ENCODE measurements at places on chromosomes 7 and 10.

DNA sequence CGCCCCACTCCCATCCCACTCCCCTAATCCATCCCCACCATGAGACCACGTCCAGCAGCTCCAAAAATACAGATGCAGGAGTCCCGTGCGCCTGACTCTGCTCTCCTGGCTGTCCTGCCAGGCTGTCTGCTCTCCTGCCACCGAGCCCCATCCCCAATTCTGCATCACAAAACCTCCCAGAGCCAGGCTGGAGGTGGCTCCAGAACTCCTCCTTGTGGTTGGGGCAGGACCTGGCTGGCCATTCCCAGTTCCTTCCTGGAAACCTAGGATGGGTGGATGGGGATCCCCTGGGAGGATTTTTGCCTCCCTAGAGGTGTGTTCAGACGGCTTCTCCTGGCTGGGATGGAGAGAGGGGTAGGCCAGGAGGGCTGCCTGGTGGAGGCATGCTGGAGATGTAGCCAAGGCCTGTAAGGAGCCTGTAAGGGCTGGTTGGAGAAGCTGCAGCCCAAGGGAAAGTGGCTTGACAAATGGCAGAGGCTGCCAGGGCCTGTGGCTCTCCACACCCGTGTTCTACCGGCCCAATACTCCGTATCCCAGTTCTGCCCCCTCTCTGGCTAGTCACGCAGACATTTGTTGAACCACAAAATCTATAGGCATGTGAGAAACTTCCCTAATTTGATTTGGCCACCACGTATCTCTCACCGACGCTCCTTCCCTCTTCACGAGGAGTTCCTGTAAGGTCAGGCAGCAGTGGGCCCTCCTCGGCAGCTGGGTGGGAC lies 99.3 kb downstream of the ARHGAP22 start:
- no peak for DNase-seq

DNA sequence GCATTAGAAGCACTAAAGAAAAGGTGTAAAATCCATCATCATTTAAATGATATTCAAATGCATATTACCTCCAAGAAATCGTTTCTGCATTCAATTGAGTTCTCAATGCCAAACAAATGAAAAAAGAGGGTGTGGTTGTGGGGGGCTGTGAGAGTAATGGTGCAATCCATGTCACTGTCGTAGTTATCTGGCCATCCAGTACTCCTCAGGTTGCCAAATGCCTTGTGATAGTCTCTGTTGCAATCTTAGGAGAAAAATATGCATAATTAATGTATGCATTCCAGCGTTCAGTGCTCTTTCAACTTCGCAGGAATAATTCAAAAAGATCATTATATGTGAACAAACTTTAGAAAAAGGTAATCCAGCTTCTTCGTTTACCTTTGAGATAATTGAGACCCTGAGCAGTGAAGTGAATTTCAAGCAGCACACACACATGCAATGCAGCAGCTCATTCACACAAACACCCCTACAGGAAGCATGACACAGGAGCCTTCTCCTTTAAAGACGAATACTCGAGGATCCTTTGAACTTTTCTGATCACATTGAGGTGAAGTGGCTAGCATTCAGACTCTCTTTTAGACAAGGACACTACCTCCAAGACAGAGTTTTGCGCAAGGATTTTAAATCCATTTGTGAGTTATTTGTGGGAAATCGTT lies 73.4 kb downstream of the OR13A1 start:
- no peak for DNase-seq

- no peak for DNase-seq
These were observed 646.0 kb downstream of the KCNMA1 start for GRCh38 chr10:76991621-76992020.

GRCh38 chr10:4399556-4399955 lies 426.5 kb upstream of the AKR1E2 start:
- DNase-seq: no peak

DNA sequence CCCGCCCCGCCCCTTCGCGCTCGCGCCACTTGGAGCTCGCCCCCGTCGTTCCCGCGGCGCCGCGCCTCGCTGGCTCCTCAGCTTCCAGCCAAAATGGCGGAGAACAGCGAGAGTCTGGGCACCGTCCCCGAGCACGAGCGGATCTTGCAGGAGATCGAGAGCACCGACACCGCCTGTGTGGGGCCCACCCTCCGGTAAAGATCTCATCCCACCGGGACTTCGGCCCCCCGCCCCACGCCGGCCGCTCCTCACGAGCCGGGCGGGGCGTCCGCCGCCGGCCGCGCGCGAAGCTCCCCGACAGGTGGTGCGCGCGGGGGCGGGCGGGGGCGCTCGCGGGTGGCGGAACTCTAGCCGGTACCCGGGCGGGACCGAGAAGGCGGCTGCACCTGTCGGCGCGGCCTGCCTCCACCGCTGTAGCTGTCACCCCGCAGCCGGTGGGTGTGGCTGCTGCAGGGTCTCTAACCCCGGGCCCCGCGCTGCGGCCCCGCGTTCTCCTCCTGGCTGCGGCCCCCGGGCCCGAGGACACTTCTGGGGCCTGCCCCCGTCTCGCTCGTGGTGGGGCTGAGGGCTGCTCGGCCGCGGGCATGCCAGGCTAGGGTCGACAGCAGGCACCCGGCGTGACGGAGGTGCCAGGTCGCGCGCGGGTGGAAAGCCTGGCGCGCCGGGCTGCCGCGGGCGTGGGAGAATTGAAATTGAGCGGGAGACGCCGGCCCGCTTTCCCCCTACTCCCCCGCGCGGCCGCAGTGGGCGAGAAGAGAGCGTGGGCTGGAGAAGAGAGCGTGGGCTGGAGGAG lies at the start of gene EXOC6:
TSS of gene EXOC6 (plus strand) at position 80 of the 793 bp plus-strand sequence. CDS start at position 94, 14 bp downstream.
- DNase-seq: peak; percentile 76

DNA sequence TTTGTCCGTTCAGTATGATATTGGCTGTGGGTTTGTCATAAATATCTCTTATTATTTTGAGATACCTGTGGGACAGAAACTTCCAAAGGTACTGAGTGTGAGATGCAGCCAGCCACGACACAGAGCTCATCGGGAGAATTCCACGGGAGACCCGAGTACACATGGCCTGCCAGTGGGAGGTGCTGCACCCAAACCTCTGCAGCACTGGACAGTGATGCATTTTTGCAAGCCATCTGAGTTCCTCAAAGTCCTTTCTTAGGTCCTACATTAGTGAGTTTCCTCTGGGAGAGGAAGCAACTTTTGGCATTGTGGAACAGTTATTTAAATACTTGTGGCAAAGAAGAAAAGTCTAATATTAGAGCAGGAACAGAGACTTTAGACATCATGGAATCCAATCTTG lies 77.5 kb downstream of the ARID5B start:
- no peak for DNase-seq

DNA sequence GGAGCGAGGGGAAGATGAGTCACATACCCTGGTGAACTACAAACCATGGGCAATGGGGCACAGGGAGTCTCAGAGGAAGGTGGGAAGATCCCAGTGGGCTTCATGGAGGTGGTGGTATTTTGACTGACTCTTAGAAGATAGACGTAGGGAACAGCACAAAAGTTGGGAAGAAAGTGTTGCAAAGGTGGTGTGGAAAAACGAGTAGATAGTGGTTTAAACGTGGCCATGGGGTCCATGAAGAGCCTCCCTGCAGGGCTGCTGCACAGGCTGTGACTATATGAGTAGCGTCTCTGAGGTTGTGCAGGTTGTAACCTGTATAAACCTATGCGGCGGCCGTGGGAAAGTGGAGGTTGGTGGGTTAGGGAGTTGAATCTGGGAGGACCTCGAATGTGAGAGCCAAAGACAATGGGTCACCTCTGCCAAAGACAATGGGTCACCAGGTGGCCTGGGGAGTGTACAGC lies 13.8 kb downstream of the LZTS2 start:
- DNase-seq: no peak

- no peak for DNase-seq
These were observed 22.2 kb downstream of the PSPH start for GRCh38 chr7:56028942-56029630.

DNA sequence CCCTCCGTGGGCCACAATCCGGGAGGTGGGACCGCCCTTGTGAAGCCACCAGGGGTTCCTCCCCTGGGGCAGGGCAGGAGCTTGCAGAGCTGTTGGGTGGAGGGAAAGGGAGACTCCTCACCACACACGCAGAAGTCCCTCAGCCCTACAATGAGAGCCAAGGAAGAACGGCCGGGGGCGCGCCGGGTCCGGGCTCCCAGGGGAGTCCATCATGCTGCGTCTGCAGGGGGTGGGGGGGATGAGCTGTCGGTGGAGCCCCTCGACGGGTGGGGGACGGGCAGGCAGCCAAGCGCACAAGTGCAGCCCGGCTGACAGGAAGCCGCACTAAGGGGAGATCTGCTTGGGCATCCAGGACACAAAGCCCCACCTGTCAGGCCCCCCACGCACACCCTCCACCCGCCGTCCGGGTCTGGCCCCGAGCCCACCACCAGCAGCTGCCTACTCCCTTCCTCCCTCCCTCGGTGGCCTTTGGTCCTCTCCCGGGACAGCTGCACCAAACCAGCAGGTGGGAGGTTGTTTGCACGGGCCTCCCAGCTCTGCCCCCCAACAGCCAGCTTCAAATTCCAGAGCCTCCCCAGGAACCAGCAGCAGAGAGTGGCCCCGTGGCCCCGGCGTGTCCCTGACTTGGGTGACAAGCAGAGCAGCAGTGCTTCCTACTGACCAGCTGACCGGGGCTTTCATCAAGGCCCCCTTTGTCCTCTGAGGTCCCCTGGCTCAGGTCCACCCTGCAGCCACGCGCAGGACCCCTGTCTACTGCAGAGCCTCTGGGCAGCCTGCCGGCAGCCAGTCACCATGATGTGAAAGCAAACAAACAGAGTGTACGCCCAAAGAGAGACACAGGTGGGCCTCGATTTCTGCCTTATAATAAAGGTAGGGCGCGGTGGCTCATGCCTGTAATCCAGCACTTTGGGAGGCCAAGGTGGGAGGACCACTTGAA lies 50.3 kb downstream of the HIP1 start:
- no peak for DNase-seq

DNA sequence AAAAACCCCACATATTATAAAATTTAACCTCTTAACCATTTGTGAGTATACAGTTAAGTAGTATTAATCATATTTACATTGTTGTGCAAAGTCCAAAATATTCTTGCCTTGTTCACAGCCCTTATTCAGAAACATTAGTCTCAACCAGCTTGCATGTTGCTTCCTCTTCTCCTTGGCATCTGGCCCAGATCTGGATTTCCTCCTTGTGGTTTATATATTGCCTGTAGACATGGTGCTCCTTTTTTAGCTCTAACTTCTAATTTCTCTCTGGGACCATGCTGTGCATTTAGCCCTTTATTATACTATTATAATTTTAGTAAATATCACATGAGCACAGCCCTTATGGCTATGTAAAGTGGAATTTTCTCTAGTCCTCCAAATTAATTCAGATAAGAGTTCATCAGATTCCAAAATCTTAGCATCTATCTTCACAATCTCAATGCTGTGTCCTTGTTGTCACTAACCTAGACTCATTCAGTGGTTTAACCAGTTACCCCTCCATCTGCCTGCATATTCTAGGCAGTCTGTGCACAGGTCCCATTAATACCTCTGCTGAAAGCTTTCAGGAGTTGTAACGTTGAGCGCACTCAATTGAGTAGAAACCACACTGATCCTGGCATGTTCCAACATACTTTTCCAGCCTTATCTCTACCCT lies 7.9 kb downstream of the CPED1 start:
- DNase-seq: no peak

DNA sequence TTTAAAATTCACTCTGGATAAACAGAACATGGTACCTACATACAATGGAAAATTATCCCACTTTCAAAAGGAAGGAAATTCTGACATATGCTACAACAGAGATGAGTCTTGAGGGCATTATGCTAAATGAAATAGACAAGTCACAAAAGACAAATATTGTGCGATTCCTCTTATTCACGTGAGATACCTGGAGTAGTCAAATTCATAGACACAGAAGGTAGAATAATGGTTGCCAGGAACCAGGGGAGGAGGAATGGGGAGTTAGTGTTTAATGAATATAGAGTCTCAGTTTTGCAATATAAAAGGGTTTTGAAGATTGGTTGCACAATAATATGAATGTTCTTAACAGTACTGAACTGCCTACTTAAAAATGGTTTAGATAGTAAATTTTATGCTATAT lies 69.8 kb upstream of the WAC start:
- no peak for DNase-seq

GRCh38 chr10:7260912-7261311 lies 149.9 kb downstream of the SFMBT2 start:
- DNase-seq: no peak

- no peak for DNase-seq
These were observed 15.8 kb downstream of the CNPY1 start for GRCh38 chr7:155530601-155531000.

GRCh38 chr7:55441774-55442522 lies 76.8 kb downstream of the LANCL2 start:
- no peak for DNase-seq

GRCh38 chr10:110861930-110862649 lies 9.6 kb upstream of the PDCD4 start:
- DNase-seq: no peak

- DNase-seq: no peak
These were observed 70.4 kb upstream of the ITPRID1 start for GRCh38 chr7:31443457-31443856.

DNA sequence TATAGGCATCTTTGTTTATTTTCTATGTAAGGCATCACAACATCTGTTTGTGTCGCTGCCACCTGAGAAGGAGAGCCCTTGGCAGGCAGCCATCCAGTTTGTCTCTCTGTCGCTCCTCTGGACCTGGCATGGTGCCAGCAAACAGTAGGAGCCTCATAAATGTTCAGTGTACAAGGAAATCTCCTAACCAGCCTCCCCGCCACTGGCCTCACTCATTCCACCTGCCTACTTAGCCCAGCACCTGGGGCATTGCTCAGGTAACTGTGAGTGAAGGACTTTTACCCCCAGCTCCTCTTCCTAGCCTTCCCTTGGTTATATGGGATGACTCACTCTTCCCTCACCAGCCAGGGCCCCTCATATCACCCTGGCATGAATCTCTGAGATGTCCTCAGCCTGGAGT lies 61.7 kb upstream of the NPTX2 start:
- DNase-seq: no peak

DNA sequence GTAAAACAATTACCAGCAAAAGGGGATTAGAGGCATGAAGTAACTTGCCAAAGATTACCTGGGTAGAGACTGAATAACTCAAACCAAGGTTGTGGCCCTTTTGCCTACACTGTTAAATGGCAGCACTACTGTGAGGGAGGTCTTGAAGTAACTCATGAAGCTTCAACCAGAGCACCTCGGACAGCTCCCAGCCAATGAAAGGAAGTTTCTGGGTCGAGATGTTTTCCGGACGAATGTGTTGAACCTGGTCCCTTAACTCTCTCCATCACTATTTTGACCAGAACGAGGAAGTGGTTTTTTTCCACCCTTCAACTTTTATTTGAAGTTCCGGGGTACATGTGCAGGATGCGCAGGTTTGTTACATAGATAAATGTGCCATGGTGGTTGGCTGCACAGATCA lies 133.6 kb upstream of the PRKCQ start:
- no peak for DNase-seq

Measured in stimulated activated CD8-positive, alpha-beta memory T cell treated with anti-CD3 and anti-CD28 coated beads, Interleukin-4, amount 100 ng/mL, for 1 hour (primary cell).